ENCODE measurements at places on chromosomes 11 and 22. TPM values are rescaled to one million over a fixed set of nuclear protein-coding genes. Genes with fewer than 3 reads are reported as not detected.

The C11orf21 gene
- not detected for total RNA-seq

The FBLN1 gene
- total RNA-seq = 69.0 TPM

The ZNRF3 gene
- total RNA-seq = 7.9 TPM

The SCN2B gene
- not detected for total RNA-seq

The OR8A1 gene
- not detected for total RNA-seq

The TOLLIP gene
- total RNA-seq = 58.8 TPM

The SLC22A8 gene
- not detected for total RNA-seq

The C11orf16 gene
- total RNA-seq = not detected

The BRD1 gene
- 40.7 TPM for total RNA-seq

The SLC6A5 gene
- total RNA-seq = not detected

GRCh38 chr11:20771026-20771425 is 101.6 kb downstream of the NELL1 start:
- DNase-seq = no peak

DNA sequence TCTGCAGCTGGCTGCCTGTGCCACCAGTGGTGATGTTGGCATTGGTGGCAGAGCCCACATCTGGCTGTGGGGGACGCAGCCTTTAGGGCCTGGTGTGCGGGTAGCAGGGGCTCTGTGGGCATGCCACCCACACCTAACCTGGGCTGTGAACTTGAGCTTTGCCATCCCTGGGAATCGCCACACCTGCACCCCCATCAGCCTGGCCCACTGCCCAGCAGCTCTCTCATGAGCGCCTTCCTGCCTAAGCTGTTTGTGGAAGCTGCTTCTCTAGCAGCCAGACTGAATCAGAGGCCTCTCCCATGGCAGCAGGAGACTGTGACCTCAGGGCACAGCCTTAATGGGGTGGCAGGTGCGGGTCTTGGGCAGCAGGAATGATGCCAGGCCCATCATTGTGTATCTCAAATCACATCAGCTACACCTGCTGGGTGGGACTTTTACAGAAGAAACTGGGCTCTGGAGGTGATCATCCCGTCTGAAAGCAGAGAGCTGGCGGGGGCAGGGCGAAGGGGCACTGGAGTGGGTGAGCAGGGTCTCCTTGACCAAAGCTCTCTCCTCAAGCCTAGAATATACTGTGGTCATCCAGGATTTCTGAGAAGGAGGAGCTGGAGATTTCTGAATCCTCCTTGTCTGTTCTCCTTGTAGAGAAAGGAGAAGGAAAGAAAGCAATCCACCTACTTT is 17.8 kb upstream of the CARS1 start:
- no peak for DNase-seq

DNA sequence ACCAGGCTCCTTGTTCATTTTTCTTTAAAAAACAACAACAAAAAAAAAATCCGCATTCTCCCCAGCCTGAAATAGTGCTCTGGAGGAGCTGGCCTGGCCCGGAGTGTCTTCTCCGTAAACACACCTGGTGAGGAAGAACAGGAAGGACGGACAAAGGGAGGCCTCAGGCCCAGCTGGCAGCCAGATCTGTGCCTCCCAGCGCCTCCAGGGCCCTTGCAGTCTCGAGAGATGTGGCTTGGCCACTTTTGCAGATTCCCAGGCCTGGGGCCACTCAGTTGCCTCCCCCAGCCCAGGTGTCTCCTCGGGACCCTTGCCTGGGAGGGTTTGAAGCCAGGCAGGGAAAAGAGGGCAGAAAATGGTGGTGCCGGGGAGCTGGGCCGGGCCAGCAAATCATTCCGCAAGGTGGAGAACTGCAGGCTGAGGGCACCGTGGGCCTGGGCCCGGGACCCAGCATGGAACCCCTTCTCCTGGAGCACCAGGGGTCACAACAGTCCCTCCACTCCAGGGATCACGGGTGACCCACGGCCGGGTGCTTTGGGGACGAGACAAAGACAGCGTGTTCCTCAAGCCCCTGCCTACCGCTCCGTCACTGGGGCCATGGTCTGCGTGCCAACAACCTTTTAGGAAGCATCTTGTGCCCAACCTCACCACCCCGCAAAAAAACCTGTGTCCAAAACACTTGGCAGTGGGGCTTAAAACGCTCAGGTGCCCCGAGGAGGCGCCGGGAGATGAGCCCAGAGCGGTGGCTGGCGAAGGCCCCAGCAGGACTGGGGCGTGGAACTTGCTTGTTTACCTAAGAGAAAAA is 67.1 kb upstream of the WNT7B start:
- DNase-seq = peak; percentile 64

- no peak for DNase-seq
Measured at GRCh38 chr11:66851698-66852465, 5.0 kb upstream of the LRFN4 start.

GRCh38 chr22:20973634-20974286 is 6.7 kb downstream of the AIFM3 start:
- no peak for DNase-seq

- DNase-seq = peak; percentile 81
Measured at GRCh38 chr11:100687630-100688395, 725 bp downstream of the ARHGAP42 start.

DNA sequence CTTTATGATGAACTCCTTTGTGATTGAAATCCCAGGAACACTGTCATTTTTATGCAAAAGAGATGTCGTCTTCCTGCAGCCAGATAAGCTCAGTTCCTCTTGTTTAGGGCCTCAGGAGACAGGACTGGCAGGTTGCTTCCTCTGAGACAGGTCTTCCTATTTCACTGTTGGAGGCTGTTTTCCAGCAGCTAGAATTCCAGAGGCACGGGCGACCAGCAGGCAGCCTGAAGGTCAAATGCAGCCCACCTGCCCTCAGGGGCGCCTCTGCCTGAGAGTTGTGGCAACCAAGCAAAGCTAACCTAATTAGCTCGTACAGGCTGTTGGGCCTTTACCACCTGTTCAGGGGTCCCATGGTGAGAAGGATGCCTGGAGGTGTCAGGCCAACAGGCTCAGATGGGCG is 22.3 kb downstream of the SLC6A5 start:
- DNase-seq = no peak

DNA sequence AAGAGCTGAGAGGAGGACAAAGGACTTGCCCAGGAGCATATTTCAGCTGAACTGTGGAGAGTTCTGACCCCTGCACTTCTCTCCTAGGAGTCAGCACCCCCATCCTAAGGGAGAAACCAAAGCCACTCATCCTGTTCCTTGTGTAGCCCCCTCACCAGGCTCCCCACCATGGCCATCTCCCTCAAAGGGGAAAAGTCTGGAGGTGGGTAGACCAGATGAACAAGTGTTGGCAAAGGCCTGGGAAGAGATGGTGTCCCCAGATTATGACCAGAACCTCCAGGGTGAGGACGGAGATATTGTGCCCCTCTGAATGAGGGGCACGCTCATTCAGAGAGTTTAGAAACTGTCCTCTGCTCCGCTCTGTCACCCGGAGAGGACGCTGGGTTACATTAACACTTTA is 880.0 kb downstream of the BRD1 start:
- DNase-seq = no peak

- DNase-seq = peak; percentile 53
Measured at GRCh38 chr22:25757686-25758085, 15.7 kb downstream of the MYO18B start.

DNA sequence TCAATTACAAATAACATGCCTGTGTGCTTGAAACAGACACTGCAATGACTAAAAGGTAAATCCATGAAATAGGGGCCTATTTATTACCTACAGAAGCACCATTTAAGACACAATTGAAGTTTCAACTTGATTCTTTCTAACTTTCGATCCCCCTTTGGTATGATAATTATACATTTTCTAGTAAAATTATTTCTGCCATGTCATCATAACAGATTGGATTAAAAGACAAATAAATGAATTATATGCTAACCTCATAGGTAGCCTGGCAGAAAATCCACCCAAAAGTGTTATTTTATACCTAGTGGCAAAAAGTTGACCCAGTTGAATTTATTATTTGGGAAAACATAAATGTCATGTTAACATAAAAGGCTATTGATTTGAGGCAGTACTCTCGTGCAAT is 241.1 kb downstream of the RAB38 start:
- no peak for DNase-seq

DNA sequence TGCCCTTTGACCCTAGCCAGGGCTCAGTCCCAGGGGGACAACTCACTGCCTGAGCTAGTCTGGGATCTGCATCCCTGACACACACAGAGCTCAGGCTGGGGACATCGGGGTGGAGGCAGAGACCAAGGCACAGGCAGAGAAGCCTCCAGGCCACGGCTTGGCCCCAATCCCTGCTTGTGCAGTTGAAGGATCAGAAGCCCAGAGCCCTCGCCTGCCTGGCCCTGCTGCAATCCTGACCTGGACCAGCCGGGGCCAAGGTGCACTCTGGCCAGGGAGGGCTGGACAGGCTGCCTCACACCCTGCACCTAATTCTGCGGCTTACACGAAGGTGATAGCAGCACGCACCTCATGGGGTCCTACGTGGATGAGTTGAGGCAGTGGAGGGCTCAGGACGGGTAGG is 34.6 kb downstream of the WNT7B start:
- no peak for DNase-seq

GRCh38 chr11:95059046-95059445 is 7.7 kb upstream of the SRSF8 start:
- DNase-seq = no peak

GRCh38 chr11:66221726-66222236 is 46.7 kb upstream of the RAB1B start:
- peak; percentile 4 for DNase-seq

- no peak for DNase-seq
Measured at GRCh38 chr11:112507281-112507680, 246.6 kb upstream of the PLET1 start.

- DNase-seq = peak; percentile 35
Measured at GRCh38 chr22:45977551-45978274, 751 bp upstream of the WNT7B start.

DNA sequence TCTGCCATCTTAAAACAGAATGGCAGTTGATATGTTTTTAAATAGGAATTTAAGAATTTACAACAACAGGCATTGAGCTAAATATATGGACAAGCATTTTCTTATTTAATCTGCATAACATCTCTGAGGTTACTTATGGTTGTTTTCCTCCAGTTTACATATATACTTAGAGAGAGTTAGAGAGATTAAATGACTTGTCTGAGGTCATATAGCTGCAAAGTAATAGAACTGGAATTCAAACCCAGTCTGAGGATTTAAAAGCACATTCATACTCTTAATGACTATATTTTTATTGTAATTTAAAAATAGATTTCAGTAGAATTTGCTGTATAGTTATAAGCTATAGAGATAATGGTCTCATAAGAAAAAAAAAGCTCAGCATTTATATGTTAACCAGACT is 81.4 kb upstream of the GRIK4 start:
- no peak for DNase-seq

DNA sequence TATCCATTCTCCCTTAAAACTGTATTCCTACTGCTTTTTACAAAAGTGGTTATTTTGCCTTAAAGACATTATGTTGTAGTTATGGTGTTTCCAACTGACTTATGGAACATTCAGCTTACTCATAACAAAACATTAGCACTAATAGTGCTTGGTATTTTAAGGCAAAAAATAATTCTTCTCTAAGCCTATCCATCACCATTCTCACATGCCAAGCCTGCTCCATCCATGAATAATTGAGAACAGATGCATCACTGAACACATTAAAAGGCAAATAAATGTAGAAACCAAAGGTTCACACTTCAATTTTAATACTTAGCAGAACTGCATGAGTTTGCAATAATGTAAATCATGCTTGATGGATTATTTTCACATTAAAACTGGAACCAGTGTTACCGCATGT is 42.3 kb upstream of the DDI1 start:
- DNase-seq = no peak

GRCh38 chr22:39017596-39018365 is 3.1 kb upstream of the APOBEC3D start:
- no peak for DNase-seq

DNA sequence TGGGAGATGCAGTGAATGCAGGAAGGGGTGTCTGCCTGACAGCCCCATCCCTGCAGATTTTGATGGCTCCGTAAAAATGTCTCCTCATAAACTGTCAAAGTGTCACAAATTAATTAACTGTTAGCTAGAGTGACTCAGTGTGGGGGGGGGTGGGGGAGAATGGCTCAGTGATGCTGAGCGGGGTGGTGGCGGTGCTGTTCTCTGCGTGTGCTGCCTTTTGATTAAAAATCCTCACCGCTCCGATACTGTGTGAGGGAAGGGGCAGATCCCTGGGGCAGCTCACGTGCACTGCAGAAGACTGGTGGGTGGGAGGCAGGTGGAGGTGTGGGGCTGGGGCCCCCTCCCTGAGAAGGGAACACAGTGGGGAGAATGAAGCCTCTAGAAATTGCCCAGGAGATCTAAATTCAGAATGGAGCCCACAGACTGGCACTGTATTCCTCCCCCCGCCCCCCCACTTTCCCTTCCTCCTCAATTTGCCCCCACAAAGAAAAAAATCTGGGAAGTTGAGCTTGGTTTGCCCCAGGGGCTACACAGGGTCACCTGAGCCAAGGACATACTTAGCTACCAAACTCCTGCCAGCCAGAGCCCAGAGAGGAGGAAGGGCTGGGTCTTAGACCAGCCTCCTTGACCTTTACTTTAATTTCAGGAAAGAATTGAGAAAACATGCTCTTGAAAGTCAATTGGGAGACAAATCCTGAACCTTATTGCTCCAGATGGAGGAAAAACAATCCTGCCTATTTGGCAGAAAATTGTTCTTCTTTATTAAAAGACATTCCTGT is 39.8 kb downstream of the DRD2 start:
- no peak for DNase-seq

GRCh38 chr11:20090654-20091374 is 69.5 kb downstream of the DBX1 start:
- DNase-seq = no peak

GRCh38 chr11:24514219-24514594 is 17.4 kb downstream of the LUZP2 start:
- DNase-seq = no peak

DNA sequence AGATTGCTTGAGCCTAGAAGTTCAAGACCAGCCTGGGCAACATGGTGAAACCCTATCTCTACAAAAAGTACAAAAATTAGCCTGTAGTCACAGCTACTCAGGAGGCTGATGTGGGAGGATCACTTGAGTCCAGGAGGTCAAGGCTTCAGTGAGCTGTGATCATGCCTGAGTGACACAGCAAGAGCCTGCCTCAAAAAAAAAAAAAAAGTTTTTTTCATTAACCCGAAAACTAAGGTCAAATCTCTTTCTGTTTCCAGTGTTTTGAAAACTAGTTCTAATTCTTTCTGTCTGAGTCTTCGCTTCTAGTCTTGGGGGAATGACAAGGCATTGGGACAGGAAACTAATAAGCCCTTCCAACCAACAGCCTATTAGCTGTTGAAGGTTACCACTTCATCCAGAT is 57.6 kb downstream of the LIF start:
- DNase-seq = no peak

- DNase-seq = no peak
Measured at GRCh38 chr22:18995327-18995711, 59.2 kb upstream of the PRODH start.

GRCh38 chr11:125345421-125346178 is 150.5 kb downstream of the FEZ1 start:
- DNase-seq = peak; percentile 76

GRCh38 chr11:34988294-34989255 is 72.2 kb downstream of the PDHX start:
- no peak for DNase-seq

- no peak for DNase-seq
Measured at GRCh38 chr11:72433455-72434036, 785 bp downstream of the CLPB start.

GRCh38 chr22:23696326-23696851 is 5.6 kb downstream of the RGL4 start:
- DNase-seq = no peak

GRCh38 chr22:24972369-24972768 is 19.9 kb downstream of the KIAA1671 start:
- DNase-seq = no peak
